Nucleus accumbens (tissue), 56 donors: ENCODE measurements at places on chromosomes 1 and 21.

- DNase-seq, result no peak
These were observed 123.3 kb upstream of the IFFO2 start for GRCh38 chr1:19079541-19080472.

DNA sequence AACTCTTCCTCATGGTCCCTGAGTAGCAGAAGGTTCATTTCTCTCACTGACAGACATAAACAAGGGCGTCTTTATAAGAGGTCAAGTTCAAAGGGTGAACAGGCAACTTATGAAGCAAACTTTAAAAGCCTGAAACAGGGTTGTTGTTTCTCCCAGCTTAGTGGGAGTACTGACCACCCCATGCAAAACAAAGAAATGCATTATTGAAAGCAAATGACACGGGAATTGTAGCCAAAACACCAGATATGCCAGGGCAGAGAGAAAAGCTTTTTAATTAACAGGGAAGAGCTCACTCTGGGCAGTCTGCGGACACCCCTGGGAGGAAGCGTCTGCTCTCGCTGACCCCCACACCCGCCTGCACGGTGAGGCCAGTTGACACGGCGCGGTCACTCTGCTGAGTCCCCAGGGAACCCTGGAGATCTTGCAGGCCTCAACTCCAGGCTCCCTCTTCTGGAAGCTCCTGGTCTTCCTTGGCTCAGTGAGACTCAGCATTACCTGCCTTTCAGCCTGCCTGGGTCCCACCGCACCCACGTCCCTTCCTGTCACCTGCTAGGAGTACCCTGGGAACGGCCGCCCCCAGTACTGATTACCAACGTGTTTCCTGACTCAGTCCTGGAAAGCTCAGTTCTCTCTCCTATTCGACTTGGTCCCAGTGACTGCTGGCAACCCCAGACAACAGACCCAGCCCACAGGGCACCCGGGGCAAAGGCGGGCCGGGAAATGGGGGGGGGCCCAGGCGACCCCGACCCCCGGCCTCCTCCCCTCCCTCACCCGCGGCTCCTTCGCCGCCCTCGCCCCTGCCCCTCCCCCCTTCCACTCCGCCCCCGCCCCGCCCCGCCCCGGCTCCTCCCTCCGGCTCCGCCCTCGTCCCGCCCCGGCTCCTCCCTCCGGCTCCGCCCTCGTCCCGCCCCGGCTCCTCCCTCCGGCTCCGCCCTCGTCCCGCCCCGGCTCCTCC, 972 bp downstream of the CFAP410 start:
- DNase-seq, result peak; percentile 62

GRCh38 chr1:219105893-219106292, 67.8 kb upstream of the LYPLAL1 start:
- no peak for DNase-seq

DNA sequence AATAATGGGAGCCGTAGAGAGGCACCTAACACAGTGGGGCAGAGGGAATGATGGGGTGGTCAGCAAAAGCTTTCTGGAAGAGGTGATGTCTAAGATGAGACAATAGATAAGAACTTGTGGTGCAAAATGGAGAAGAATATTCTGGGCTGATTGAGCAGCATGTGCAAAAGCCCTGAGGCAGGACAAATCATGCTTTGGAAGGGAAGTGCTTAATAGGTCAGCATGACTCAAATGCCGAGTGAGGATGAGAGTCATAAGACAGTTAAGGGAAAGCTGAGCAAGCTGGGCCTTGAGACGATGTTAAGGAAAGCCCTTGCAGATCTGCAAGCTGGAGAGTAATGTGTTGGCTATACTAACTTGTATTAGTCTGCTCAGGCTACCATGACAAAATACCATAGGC, 37.3 kb upstream of the ASB17 start:
- no peak for DNase-seq

DNA sequence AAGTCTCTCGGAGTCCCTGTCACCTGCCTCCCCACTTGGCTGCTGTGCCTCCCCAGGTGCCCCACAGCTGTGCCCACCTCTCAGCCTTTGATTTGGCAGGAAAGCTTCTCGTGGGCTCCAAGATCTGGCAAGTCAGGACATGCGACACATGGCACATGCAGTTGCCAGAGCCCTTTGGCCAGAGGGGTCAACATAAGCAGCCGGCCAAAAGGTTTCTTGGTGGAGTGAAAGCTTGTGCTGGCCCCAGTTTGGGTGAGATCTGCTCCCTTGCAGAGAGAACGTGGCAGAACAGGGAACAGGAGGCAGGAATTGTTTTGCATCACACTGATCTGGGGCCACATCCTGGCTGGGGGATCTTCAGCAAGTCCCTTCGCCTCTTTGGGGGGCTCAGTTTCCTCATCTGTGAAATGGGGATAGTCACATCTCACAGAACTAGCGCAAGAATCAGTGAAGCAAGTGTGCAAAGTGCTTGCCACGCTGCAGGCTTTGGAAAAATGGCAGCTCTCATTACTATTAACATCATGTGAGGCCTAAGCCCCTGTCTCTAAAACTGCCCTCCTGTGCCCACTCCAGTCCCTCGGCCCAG, 232.6 kb downstream of the TRABD2B start:
- no peak for DNase-seq

GRCh38 chr1:39653546-39654031, 14.1 kb upstream of the HEYL start:
- DNase-seq, result peak; percentile 50

DNA sequence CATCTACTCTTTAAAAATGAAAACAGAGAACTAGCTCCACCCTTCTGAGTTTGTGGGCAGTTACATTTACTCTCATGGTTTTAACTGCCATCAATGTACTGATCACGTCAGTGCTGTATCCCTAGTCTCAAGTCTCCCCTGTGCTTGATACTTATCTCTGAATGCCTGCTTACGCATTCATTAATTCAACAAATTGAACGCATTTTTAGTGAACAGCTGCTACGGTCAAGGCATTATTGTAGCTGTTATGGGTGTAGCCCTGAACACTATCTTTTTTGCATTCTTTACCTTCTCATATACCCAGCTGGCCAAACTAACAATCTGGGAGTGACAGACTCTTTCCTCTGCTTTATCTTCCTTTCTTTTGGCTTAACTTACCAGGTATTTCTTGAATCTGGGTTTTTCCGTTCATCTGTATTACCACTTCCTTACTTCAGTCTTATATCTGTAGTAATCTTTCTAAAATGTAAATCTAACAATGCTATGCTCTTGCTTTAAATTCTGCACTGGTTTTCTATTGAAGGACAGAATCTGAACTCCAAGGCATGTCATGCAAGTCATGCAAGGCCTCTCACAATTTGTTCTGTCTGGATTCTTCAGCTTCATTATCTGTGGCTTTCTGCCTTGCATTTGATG, 33.3 kb downstream of the SMG7 start:
- no peak for DNase-seq

DNA sequence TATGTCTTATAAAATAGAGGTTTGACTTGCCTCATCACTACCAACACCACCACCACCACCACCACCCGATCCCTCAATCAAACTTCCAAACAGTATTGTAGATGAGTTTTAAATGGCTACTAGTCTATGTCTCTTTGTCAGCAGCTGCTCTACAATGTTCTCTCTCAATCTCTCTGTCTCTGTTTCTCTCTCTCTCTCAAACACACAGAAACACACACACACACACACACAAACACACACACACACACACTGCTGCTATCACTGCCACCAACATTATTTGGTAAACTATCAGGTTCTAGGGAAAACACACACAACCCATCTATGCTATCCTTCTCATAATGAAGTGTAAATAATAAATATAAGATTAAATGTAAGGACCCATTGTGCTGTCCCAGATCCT, 2.4 kb downstream of the TNFSF4 start:
- DNase-seq, result no peak

DNA sequence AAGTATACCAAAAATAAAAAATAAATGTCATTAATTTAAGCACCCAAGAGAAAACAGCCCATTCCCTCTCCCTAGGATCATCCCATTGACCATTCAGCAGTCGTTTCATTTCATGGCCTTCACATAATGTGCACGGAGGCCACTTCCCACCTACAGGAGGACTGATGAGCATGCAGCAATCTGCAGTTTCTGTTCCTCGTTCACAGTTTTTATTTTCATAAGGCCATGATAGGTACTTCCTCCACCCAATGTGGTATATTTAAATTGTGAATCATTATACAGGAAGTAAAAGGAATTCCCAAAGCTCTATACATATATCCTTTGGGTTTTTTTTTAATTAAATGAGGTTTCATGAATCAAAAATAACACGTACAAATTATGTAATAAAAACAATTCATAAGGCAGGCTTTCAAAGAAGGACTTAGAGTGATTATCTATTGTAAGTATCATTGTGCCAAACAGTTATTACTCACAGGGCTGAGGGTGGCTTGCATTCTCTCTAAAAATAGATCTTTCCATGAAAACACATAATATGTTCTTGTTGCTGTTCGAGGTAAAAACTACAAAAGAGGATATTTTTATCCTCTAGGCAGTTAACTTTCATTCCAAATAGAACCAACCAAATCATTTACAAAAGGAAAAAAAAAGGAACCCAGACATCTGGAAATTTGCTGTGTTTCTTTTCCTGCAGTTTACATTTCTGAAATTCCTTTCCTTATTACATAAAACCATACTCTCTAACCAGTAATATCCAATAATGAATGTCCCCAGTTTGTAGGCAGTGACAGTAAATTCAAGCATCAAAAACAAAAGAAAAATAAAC, 27.5 kb upstream of the SLC44A3 start:
- no peak for DNase-seq

GRCh38 chr1:88266051-88266450, 418.0 kb upstream of the PKN2 start:
- no peak for DNase-seq
